ENCODE measurements at places on chromosomes 11 and 22.
A peak's percentile ranks its signal among the peaks of the same experiment; 100 is the strongest.

- DNase-seq, result no peak
These were observed 149.8 kb downstream of the MPPED1 start for GRCh38 chr22:43561415-43562178.

- peak; percentile 62 for DNase-seq
These were observed 1.4 kb downstream of the ARHGAP20 start for GRCh38 chr11:110710628-110711381.

DNA sequence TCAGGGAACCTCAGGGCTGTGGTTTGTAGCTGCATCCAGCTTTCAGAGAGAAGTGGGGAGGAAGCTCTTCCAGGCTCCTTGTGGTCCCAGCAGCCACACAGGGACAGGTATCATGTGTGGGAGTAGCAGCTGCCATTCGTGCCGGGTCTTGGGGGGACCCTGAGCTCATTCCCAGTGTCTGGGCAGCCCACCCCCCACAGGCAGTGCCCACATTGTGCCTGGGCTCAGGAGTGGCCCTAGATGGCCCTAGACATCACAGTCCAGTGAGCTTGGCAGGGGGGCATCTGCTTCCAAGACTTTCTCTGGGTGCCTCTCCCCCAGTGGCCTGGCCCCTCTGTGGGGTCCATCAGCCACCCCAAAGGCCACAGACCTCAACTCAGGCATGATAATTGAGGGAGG lies 619.7 kb downstream of the BRD1 start:
- DNase-seq, result no peak

- no peak for DNase-seq
These were observed 44.6 kb downstream of the SEZ6L start for GRCh38 chr22:26213826-26214225.

DNA sequence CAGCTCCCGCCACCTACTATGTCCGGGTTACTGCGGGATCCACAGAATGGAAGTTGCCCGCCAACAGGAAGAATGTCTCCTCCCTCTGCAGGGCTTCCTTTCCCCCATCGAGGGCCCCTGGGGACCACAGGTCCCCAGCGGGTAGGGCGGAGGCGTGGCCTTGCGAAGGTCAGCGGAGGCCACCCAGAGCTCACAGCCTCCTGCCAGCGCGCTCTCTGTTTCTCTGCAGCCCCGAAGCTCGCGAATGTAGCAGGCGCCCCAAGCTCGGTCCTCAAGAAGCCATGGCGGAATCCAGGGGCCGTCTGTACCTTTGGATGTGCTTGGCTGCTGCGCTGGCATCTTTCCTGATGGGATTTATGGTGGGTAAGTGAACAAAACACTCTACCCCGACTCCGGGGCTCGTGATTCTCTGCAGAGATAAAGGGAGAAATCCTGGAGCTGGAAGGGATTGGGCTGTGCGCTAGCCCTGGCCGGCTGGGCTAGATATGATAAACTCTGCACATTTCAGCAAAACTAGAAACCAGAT lies at the start of gene NAALAD2:
TSS of gene NAALAD2 (plus strand) at position 186 of the 526 bp plus-strand sequence. CDS start at position 282, 96 bp downstream.
- peak; percentile 87 for DNase-seq

DNA sequence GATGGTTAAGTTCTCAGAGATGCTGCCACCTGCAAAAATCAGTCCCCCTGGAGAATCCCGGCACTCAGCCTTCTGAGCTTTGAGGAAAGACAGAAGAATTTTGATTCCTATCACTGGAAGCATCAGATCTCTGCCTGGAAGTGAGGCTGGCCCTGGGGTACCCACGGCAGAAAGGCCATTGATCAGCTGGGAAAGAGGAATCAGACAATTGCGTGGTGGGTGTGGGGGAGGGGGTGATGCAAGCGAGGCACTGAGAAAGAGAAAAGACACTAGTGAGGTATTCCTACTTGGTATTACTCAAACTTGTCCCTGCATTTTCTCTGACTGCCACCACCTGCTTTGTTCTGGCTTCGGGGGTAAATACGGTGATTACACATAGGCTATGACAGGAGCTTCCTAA lies 96.1 kb downstream of the FEZ1 start:
- no peak for DNase-seq

DNA sequence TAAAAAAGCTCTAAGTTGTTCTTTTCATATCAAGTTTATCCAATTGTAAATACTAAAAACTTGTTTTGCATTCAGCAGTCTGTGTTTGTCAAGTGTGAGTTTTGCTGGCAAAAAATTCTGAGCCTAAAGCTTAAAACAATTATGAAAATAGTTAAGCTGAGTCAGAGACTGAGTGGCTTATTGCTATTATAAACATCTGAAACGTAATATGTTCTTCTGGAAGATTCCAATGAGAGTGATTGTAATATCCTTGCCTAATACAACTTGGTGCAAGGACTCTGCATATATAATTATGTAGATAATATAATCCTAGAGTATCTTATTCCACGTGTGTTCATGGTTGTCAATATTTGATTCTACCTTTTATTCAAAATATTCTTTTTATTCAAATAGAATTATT lies 14.1 kb upstream of the NUP50 start:
- no peak for DNase-seq

DNA sequence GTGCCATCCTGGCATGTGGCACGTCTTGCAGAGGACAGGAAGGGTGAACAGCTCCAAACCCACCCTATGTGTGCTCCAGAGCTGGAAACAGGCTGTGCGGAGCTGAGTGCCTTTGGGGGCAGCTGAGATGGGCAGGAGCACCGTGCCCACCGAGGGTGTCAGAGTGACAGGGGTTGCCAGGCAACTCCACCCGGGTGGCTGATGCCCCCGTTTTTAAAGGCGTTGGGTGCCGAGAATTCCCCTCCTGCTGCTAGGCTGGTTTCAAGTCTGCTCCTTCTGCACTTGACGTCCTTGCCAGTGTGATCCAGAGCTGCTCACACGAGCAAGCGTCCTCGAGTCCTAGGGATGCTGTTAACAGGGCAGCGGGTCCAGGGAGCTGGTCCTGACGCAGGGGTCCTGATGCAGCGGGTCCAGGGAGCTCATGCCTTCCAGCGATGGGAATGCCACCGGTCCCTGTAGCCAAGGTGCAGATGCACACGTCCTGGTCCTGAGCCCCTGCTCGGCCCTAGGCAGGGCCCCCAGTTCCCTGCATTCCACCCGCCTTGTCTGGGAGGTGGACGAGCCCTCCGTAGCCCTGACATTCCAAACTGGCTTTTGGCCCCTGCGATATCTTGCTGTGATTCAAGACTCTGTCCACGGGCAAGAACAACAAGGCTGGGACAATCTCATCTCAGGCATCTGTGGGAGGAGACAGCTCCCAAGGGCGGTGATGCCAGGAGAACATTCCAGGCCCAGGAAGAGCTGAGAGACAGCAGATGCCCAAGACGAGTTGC lies 4.9 kb downstream of the KCNQ1 start:
- no peak for DNase-seq

DNA sequence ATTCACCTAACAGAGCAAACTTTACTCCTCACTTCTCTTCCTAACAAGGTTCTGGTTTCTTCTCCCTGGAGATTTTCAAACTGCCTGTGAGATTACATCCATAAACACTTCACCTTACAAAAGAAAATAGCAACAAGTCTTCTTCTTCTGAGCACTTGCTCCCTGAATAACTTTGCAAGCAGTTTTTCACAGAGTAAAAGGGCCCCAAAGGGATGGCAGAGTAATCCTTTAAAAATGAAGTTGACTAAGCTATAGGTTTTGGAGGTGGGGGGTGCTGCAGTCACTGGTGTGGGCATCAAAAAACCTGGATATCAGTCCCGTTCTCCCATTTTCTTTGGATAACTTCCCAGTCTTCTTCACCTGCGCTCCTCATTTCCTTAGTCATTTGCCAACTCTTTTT lies 484.9 kb downstream of the MIAT start:
- DNase-seq, result peak; percentile 23

GRCh38 chr22:20319041-20319744 lies 667 bp downstream of the DGCR6L start:
- DNase-seq, result peak; percentile 65

DNA sequence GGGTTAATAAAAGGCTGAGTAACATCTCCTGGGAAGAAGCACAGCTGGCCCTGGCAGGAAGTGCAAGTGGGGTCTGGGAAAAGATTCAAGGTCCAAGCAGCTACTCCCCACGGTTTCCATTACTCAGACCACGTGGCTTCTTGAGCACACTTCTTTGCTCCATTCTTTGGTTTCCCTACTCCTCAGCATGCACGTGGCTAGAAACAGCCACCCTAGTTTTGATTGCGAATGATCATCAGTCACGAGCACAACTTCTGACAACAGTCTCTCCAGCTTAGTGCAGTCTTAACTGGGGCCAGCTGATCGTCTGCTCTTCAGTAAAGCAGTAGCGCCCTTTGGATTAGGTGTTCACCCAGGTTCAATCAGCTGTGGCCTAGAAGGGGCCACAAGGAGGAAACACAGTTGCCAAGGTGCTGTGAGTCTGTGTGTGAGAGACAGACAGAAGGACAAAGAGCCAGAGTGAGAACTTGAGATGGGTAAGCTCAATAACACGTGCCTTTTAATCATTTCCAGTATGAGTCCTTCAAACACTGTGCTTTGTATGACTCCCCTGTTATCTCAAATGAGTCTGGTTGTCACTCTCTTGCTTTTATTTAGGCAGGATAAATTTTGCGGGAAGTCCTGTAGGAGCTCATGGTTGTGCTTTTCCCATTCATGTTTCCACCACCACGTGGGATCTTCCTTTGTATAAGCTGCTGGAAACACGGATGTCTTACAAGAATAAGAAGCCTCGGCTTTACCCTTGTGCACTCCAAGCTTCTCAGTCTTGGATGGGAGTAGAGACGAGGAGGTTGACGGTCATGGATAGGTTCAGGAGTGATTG lies 901 bp upstream of the PARVA start:
- no peak for DNase-seq

- DNase-seq, result no peak
These were observed 17.6 kb downstream of the KCNC1 start for GRCh38 chr11:17752144-17752543.

GRCh38 chr11:130778026-130778425 lies 138.3 kb downstream of the SNX19 start:
- DNase-seq, result no peak

DNA sequence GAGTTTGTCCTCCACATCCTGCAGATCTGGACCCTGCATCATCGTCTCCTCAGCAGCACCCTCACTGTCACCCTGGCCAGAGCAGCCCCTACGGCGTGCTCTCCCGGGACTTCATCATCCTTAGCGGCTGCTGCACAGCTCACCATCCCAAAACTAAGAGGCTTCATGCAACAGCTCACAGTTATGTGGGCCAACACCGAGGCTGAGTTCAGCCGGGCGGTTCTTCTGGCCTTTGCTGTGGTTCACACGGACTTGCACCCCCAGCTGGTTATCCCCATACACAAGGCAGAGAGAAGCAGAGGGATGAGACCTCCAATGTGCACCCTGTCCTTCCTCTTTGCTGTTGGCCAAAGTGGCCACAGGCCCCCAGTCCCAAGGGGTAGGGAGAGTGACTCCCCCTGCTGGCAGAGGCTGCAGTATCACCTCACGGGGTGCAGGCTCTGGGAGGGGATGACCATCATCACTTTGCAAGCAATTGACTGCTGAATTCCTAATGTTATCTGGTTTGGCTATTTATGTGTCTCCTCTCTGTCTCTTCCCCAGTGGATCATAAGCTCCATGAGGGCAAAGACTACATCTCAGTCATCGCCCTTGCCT lies 276.8 kb downstream of the BRD1 start:
- no peak for DNase-seq

DNA sequence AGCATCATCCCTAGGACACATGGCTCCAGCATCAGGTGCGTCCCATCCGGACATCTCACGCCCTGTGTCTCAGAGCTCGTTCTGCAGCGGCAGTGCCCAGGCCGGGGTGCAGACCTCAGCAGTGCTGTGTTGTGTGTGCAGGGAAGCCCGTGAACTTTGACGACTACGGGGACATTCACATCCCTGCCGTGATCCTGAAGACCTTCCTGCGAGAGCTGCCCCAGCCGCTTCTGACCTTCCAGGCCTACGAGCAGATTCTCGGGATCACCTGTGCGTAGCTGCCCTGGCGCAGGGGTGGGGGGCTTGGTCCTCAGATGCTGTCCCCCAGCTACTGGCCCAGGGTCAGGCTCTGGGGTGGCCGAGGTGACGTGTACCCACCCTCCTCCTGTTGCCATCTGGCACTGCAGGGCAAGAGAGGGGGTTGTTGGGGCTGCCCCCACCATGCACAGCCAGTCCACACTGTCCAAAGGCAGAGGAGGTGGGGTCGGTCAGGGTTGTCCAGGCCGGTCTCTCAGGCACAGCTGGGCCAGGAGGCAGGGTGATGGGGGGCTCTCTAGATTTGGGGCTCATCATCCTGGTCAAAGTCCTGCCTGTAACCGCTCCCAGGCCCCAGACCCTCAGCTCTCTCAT lies 96.5 kb downstream of the ARHGAP8 start:
- no peak for DNase-seq

GRCh38 chr22:44483878-44484277 lies 14.2 kb downstream of the RTL6 start:
- no peak for DNase-seq

DNA sequence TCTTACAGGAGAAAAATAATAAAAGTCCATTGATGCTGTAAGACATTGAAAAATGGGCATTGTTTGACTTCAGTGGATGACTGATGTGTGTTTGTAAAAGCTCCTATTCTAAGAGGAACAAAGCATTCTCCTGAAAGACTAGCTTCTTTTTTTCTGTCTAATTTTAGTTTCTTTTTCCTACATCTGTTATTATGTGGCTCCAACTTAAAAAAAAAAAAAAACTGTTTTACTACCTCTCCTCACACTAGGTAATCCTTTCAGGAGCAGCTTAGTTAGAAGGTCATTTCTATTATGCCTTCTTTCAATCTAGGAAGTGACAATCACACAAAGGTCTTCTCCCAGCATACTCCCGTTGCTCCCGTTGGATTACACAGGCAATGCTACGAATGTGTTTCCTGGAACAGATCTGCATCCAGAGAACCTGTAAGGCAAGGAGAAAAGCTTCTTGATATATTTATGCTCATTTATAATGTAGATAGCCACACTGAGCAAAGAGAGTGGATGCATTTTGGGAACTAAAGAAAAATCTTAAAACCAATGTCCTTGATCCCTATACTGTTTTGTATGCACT lies 595.1 kb upstream of the CCDC179 start:
- DNase-seq, result no peak

- DNase-seq, result no peak
These were observed 17.1 kb downstream of the APOL4 start for GRCh38 chr22:36184433-36185025.

GRCh38 chr22:35995772-35996171 lies 32.9 kb downstream of the RBFOX2 start:
- no peak for DNase-seq

DNA sequence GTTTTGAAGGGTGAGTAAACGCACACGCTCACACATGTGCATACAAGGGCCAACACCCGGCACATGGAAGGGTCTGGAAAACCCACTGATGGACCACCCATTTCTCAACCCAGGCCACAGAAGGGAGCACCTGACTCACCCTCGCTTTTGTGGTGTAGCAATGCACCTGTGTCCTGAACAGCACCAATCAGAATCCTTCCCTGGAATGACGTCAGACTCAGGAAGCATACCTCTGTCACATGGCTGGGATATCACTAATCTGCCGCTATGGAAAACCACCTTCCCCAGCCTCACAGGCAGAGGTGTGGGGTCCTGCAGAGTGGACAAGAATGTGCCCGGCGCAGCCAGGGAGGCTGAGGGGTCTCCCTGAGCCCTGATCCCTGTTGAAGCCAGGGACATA lies 9.0 kb upstream of the OSM start:
- DNase-seq, result no peak
